ENCODE measurements at places on chromosomes 5 and 9.

DNA sequence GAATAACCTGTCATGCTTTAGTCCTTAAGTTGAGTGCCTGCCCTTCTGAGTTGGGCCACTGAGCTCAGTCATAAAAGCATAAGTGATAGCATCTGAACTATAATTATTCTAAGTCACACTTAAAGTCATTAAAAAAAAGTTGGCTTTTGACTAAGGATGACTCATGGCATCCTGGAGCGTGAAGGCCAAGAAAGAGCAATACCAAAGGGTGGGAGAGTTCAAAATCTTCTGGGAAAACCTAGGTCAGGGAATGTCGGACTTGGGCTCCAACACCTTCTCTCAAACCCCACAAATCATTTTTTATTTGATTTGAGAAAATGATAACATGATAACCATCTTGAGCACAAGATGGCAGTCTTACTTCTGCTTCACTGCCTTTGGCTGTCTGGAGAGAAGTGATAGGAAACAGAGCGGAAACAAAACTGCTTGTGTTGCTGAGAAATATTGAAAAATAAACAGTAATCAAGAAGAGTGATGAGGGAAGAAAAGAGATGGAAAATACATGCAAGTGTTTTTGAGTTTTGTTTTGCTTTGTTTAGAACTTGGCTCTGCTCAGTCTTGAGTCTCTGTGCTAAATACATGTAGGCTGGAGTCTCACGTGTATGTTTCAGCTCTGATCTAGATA is 16.9 kb upstream of the NTRK2 start:
- no peak for DNase-seq

DNA sequence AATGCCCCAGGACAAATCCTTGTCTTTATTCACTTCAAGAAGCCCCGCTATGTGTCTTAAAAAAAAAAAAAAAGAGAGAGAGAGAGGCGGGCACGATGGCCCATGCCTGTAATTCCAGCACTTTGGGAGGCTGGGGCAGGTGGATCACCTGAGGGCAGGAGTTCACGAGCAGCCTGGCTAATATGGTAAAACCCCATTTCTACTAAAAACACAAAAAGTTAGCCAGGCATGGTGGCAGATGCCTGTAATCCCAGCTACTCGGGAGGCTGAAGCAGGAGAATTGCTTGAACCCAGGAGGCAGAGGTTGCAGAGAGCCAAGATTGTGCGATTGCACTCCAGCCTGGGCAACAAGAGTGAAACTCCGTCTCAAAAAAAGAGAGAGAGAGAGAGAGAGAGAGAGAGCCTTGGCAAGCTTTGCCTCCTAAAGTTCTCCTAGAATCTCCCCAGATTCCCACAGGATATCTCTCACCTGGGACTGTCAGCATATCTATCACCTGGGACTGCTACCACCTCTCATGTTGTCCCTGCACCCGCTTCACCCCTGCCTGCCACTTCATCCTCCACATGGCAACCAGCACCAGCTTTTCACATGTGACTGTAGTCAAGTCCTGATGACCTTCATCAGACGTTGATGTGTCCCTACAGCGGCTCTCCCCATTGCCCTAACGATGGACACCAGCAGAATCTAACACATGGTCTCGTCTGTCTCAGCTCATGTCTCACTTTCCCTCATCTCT is 5.8 kb downstream of the ITK start:
- no peak for DNase-seq

GRCh38 chr9:16559418-16560188 is 310.9 kb downstream of the BNC2 start:
- DNase-seq: no peak

DNA sequence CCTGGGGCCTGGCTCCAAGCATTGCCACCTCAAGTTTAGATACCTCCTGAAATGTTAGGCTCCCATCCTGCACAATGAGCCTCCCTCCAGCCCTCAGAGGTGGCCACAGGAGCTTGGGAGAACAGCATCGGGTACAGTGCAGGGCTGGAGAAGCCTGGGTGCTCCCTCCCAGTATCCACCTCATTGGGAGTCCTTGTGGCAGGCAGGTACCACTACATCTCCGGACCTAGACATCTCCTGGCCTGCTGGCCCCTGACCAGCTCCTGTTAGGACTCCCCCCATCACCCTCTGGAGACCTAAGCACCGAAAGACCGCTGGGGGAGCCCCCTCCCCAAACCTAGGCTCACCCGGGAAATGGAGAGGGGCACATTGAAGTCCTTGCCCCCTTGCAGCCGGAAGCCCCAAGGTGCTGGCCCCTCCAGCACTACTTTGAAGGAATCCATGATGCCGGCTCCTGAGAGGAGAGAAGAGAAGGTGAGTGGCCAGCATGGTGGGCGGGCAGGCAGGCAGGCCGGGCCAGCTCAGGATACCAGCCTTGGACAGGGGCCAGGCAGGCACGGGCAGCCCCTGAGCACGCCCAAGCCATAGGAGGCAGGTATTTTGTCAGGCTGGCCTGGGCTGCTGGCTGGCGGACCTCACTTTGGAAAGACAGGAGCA is 1.2 kb downstream of the PDLIM7 start:
- DNase-seq: no peak

GRCh38 chr5:76223696-76224095 is 140.5 kb downstream of the SV2C start:
- DNase-seq: no peak

DNA sequence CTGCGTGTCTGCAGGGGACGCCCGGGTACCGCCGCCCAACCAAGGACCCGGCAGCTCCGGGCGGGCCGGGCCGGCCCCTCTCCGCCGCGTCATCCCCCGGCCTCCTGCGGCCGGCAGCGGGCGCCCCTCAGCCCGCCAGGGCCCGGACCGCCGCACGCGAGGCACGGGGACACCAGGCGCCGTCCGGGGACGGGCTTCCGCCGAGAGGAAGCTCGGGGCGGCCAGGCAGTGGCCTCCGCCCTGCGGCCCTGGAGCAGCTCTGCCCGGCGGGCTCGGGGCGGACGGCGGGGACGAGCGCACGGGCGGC is 373 bp downstream of the FBXW5 start:
- DNase-seq: no peak

DNA sequence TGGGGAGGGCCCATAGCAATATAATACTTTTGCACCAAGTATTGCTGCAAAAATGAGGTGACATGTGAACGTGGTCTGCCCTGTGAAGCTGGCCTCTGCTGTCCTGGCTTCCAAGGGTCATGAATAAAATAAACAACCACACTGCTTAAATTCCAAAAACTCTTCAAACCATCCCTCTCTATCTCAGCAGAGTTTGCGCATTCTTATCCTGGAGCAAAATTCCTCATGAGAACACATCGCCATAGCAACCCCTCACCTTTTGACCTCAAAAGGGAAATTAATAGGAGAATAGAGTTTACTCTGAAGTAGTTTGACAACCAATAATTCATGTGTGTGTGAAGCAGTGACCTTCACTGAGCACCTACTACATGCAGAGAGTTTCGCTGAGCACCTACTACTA is 342.9 kb downstream of the SPOCK1 start:
- DNase-seq: no peak

DNA sequence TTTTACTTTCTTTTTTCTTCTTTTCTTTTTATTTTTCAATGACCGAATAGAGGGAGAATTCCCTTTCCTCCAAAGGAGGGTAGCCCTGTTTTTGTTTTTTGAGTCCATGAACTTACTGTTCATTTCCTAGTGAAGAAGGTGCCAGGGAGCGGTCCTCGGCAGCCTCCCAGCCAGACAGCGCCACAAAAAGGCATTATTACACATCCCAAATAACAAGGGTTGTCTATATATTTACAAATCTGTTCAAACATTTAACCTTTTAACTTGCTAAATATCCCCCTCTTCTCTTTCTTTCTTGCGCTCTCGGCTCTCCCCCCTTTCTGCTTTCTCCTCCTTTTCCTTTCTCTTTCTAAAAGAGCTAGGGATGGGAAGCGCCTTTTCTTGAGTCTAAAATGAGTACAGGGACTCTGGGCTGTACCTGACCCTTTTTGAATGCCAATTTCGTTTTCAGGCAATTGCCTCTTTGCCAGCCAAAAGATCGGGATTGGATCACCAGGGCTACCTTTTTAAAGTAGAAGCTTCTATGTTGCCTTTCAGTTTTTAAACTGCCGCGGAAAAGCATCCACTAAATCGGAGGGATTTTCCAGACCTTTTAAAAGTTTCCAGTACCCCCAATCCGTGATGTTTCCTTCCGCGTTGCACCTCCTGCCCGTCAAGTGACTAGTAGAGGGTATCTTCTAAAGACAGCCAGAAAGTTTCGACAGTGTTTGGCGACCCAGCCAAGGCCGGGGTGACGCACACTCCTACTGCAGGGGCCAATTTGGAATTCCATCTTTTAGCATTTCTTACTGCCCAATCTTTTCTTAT is 125.6 kb downstream of the TMEM161B start:
- DNase-seq: no peak

DNA sequence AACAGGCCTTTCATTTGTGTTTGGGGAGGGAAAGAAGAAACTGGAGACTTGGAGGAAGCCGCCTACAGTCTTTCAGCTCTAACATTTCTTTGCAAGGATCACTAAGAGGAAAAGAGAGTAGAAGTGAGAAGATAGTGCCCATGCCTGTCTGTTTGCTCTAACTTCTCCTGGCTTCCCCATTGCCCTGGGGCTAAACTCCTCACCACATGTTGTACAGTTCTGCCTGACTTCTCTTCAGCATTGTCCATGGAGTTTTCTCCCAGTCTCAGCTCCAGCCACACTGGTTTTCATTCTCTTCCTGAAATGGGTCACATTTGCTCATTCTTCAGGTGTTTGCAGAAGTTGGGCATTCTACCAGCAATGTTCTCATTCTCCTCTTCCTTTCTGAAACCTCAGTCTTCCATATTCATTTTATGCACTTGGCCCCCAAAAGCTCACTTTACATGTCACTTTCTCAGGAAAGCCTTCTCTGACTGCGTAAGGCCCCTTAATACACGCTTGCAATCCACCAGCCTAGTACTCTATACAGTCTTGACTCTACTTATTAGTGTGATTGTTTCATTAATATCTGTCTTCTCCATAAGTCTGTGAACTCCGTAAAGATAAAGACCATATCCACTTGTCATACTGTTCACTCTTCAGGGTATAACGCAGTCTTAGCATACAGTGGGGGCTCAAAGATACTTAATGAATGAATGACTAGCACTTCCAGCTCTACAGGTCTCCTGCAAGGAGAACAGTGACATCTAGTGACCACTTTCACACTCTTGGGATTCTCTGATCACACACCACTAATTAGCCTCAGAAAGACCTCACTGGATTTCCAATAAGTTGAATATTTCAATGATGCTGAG is 40.2 kb upstream of the TRIM32 start:
- DNase-seq: no peak

- DNase-seq: no peak
Observed at GRCh38 chr5:81420039-81420667, 26.2 kb upstream of the ACOT12 start.

DNA sequence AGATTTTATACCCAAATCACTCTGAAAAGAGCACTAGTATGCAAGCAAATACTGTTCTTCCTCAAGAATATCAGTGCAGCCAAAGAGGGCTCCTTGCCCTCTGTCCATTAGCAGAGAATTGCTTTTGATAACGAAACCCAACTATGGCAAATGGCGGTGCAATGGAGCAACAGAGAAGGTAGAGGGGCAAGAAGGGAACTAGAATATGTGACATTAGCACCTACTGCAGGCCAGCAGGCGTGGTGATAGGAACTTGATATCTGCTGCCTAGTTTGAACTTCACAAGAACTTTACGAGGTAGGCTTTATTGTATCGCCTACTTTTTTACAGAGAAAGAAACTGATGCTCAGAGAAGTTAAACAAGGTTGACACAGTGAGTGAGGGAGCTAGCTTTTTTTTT is 66.1 kb downstream of the APBA1 start:
- DNase-seq: no peak

DNA sequence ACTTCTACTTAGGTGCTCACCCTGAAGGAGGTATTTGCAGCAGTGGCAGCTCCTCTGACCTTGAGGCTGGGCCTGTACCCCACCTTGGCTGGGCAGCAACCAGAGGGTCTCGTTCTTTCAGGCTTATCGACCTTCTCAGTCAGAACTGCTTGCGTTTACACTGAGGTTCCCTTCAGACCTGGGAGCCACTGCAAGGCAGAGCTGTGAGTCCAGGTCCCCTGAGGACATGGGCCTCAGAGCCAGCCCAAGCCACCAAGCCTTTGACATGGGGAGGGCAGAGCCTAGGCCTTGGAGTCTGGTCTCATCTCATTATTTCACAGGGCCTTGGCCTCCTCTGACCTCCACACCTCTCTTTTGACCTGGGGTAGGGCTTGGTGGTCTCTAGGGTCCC is 13.7 kb downstream of the ACSL6 start:
- no peak for DNase-seq

DNA sequence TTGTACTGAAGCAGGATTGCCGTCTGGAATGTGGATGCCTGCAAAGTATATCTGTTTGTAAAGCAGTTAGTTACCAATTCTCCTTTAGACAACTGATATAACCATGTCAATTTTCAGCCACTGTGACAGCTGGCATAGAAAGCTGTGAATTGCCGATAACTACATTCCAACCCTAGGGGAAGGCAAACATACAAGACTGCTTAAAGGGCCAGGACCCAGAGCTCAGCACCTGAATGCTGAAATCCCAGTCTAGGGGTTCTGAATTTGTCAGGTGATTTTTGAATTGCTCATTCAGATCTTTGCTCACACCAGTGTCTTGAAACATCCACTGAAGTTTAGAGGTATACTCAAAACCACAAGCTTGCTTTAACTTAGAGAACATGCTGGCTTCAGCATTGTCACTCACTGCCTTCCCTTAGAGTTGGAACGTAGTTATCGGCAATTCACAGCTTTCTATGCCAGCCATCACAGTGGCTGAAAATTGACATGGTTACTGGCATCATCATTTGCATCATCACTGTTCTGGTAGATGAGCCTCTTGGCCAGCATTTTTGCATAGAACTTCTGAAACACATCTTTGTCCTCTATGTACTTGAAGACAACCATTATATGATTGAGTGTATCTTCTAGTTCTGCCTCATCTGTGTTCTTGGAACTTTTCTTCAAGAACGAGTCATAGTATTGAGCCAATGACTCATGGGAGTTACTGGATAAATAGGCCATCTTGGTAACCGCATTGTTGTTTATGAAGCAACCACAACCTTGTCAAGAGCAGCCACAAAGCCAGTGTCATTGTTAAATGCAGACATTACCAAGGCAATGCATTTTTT is 82.1 kb downstream of the CCDC192 start:
- no peak for DNase-seq

GRCh38 chr5:111973961-111974360 is 217.0 kb upstream of the NREP start:
- no peak for DNase-seq

DNA sequence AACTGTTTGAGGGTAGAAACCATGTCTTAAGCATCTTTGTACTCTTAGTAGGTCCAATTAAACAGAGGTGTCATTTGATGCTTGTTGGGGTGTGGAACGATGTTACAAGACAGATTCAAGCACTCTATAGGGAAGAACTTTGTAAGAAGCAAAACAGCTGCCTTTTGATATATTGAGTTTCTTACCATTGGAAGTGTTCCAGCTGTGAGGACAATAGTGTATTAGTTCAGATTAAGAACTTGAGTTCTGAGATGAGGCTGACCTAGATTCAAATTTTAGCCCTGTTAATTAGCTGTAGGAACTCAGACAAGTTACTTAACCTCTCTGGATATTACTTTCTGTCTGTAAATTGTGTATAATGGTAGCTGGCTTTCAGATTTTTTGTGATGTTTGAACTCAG is 19.6 kb upstream of the ZNF462 start:
- DNase-seq: no peak
